CD4-positive, alpha-beta T cell treated with Interleukin-17A for 1 hour (primary cell): ENCODE measurements at places on chromosomes 4 and X.

DNA sequence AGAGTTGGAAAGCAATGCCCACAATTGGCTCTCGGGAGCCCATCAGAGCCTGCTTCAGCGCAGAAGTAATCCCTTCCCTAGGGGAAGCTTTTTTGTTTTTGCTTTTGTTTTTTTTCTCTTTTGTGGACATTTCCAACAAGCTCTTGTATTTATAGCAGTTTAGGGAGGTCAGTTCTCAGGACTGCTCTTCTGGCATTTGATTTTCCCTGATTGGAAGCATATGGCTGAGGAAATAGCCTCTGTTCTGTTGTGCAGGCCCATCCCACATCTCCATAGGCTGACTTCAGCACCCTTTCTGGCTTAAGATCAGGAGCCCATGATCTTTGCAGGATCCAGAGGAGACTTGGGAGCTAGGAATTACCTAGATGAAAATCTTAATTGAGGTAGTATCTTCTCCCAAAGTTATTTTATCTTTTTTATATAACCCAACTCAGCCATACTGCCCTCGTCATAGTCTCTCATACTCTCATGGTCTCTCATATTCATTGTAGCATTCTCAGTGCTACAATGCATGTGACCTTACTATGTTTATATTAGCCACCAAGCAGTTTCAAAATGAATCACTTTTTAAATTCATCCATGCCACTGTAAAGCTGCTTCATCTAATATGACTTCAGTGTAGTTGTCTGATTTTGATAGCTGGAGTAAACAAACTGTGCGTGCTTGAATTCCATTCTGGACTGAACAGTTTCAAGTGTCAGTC is 16.7 kb downstream of the PAGE4 start:
- no peak for DNase-seq

DNA sequence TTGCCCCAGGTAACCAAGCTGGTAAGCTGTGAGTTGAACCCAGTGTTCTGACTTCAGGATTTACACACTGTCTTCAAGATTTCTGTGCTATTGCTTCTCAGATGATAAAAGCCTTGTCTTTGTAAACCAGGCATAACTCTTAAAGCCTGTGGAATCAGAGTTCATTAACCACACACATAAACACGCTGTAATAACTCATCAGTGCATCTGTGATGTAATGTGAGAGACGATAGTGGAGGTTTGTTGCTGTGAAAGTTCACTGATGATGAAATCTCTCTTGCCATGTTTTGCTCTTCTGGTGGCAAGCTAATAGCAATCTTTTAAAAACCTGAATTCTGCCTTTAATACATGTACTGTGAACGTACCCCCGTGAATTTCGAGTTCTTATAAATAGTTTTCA is 41.5 kb downstream of the CLCN4 start:
- no peak for DNase-seq

DNA sequence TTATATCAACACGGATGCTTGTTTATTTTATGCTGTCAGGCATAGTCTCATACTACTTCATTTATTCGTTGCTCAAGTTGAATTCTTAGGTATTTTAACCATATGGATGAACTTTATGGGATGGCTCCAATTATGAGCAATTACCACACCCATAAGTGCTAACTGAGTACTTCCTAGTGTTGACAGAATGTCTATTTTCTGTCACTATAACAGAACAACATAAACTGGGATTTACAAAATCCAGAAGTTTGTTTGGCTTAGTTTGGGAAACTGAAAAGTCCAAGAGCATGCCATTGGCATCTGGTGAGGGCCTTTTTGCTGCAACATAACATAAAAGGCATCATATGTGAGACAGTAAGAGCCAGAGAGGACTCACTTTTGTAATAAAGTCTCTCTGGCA is 21.0 kb downstream of the SULT1E1 start:
- no peak for DNase-seq

DNA sequence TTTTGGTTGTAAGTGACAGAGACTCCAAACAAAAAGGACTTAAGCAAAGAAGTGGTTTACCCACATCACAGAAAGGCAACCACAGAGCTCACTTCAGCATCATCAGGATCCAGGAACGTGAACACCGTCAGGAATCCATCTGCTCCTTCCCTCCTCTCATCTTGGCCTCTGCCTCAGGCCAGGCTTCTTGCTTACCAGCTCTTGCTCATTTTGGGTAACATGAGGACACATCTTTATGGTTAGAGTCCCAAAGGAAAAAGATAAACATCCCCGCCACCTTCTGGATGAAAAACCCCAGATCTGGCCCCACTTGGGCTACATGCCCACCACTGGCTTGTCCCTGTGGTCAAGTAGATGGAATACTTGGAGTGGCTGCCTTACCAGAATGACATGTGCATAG is 176.8 kb upstream of the RPL34 start:
- no peak for DNase-seq

- DNase-seq = peak; percentile 55
Observed at GRCh38 chrX:12974305-12974795, 560 bp upstream of the TMSB4X start.

- no peak for DNase-seq
Observed at GRCh38 chrX:28379103-28379502, 208.1 kb upstream of the IL1RAPL1 start.

- DNase-seq = no peak
Observed at GRCh38 chr4:173212379-173212778, 43.8 kb downstream of the GALNT7 start.

DNA sequence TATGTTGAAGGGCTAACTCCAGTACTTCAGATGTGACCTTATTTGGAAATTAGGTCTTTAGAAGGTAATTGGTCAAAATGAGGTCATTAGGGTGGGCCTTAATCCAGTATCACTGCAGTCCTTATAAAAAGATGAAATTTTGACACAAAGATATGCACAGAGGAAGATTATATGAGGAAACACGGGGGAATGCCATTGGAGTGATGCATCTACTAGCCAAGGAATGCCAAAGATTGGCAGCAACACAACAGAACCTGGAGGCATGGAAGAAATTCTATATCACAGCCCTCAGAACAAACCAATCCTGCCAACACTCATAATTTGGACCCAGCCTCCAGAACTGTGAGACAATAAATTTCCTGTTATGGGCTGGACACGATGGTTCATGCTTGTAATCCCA is 17.6 kb downstream of the TRIM61 start:
- no peak for DNase-seq

DNA sequence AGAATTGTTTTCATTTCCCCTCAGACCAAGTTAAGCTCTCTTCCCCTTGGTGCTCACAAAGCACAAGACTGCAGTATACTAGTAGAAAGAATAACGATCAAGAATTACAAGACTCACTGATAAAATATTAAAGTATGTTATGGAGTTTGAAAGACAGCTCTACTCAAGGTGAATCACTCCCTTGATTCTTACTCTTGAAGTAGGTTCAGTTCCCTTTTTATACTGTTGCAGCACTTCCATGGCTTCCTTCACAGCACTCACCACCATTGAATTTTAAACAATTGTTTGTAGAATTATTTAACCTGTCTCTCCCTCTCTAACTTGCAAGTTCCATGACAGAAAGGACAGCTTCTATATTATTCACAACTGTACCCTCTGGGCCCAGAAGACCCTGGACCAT is 42.2 kb downstream of the CASK start:
- no peak for DNase-seq

- no peak for DNase-seq
Observed at GRCh38 chr4:36260731-36261130, 16.4 kb upstream of the ARAP2 start.

- DNase-seq = no peak
Observed at GRCh38 chr4:172657081-172657480, 511.5 kb upstream of the GALNT7 start.

- DNase-seq = no peak
Observed at GRCh38 chr4:5662555-5662954, 45.8 kb downstream of the EVC2 start.

DNA sequence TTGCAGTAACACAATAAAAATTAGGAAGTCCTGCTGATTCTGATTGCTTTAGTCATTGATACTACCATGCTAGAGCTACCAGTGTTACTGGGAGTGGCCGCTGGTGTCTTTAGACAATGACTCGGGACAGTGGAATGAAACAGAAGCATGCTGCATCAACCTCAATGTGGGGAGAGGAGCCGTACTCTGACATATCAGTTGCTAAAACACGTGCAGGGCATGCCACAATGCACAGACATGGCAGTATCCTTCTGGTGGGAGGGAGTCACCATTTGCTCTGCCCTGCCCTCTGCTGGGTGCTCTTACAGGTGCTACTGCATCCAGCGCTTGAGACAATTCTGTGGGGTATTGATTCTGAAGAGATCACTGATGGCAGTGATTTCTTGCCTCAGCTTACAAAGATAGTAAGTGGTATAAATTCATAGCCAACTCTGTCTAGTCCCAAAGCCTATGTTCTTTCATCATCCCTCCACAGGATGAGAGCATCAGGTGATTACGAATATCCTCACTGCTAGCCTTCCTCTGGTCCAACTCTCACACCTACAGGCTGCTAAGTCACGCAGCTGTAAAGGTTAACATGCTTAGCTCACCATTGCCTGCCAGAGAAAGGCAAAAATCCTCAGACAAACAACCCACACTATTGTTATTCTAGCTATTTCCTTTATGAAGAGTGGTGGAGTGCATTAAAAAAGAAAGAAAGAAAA is 43.7 kb downstream of the NSG1 start:
- DNase-seq = peak; percentile 57

- DNase-seq = no peak
Observed at GRCh38 chr4:113131621-113132020, 82.2 kb downstream of the ANK2 start.

GRCh38 chrX:122094611-122095010 is 1047.2 kb downstream of the GLUD2 start:
- DNase-seq = no peak

DNA sequence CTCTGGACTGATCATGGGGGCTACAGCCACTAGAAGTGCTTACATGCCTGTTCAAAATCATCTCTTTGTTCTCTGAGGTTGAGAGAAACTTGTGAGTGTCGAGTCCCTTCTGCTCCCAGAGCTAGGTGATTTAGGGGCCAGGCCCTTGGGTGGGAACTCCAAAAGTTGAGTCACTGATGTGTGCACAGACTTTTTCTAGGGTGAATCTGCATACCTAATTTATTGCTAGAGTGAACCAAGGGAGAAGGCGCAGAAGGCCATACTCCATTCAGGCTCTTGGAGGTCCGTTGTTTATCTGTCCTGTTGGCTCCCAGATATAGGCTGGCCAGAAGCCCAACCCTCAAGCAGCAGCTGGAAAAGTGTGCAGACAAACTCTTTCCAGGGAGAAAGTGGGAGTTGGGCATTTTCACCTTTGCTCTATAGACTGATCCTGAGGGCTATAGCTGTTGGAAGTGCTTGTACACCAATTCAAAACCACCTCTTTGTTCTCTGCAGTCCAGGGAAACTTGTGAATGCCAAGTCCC is 80.8 kb upstream of the ARX start:
- DNase-seq = no peak

DNA sequence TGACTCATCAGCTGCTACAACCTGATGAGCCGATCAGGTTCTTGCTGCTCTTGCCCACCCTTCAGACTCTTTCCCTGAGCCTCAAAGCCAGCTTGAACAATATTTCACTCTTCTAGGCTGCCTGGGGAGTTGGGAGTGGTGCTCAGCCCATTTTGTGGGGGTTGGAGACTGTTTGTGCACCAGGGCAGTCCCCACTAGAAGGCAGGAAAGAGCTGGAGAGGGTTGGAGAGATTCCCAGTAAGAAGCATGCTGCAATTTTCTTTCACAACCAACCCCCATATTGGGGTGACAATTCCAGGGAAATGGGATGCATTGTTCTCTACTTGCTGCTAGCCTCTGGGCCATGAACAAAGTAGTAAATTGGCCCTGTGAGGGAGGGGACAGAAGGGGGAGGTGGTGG is 44.1 kb downstream of the SLC16A2 start:
- no peak for DNase-seq
